ENCODE measurements at places on chromosomes 2 and 18. TPM values are rescaled to one million over a fixed set of nuclear protein-coding genes. Genes with fewer than 3 reads are reported as not detected.

The COL4A4 gene
- total RNA-seq: 0.36 TPM

- no peak for DNase-seq
Observed at GRCh38 chr2:152071092-152071491, 27.8 kb downstream of the CACNB4 start.

DNA sequence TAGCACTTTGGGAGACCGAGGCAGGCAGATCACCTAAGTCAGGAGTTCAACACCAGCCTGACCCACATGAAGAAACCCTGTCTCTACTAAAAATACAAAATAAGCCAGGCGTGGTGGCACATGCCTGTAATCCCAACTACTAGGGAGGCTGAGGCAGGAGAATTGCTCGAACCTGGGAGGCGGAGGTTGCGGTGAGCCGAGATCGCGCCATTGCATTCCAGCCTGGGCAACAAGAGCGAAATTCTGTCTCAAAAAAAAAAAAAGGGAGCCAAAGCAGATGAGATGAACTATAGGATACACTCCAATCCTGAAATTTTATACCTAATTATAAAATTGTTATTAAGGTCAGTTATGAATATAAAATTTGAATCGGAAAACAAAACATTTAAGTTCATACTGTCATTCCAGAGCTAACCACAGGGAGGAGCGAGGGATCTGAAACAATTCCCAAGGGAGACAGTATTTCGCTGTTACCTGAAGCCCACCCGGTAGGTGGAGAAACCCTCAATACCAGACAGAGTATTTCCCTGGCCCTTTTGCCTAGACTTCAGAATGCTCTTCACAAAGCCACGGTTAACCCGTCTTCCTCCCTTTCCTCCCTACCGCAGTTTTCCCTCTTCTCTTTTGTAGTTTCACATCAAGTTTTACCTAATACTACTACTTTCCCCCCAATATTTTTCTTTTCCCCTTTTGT lies 1.4 kb downstream of the PPM1G start:
- DNase-seq: peak; percentile 80

The SERPINB3 gene
- total RNA-seq: not detected

DNA sequence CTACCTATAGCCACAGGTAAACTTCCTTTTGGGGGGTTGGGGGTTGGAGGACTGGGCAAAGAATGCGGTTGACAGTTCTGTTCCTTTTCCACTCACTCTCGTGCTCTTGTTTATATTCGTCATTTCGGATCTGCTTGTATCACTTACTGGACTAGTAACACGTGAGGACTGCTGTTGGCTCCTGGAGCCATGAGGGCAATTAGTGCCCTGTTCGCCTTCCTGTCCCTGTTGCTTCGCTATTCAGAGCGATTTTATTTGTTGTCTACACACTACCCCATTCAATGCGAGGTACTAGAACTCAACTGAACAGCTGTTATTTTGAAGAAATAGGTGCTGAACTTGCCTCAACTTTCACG lies 1.1 kb downstream of the KCNJ3 start:
- DNase-seq: no peak

DNA sequence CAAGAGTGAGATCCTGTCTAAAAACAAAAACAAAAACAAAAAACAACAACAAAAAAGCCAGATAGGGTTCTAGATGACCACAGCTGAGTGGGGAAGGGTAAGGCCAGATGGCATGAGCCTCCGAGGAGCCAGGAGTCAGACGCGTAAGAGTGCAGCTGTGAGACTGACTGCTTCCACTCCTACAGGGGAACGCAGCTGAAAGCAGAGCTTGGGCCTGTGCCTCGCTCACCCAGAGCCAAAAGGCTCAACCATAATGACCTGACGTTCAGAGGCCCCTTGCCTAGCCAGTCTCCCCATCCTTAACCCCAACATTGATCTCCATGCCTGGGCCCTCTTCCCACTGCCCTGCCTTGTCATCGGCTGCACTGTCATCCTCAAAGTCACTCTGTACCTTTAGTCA lies 26.5 kb upstream of the NCL start:
- DNase-seq: no peak

DNA sequence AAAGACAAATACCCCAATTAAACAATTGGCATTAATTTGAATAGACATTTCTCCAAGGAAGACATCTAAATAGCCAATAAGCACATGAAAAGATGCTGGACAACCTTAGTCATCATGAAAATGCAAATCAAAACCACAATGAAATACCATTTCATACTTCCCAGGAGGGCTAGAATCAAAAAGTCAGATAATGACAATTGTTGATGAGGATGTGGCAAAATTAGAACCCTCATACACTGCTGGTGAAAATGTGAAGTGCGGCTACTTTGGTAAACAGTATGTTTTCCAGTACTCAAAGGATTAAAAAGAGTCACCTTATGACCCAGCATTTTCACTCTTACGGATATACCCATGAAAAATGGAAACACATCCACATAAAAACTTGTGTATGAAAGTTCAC lies 91.6 kb downstream of the FIGN start:
- no peak for DNase-seq

DNA sequence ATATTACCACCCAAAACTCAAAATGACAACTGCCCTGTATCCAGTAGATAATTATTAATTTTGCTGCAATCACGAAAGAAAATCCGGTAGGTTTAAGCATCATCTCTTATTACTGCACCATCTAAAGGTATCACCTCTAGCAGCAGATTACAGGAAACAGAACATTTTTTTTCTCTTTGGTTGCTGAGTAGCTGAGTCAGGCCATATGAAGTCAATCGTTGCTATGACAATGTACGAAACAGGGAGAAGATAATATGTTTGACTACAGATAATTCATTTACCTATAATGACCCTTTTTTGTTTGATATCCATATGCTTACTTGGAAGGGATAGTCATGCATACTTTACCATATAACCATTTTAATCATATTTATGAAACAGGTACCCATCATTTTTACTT lies 831.6 kb upstream of the CHAC2 start:
- DNase-seq: no peak

The NOSTRIN gene
- 1.4 TPM for total RNA-seq

The ADD2 gene
- not detected for total RNA-seq

DNA sequence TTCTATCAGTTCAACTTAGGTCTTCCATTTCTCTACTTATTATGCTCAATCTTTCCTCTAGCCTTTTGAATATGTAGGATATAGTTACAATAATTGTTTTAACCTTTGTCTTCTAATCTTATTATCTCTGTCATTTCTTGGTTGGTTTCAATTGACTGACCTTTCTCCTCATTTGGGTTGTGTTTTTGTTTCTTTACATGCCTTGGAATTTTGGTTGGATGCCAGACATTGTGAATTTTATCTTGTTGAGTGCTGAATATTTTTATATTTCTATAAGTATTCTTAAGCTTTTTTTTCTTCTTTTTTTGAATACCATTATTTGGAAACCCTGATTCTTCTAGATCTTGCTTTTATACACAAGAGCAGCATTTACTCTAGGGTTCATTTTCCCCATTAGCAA lies 30.7 kb upstream of the TMEM247 start:
- no peak for DNase-seq

The GNLY gene
- total RNA-seq: not detected

DNA sequence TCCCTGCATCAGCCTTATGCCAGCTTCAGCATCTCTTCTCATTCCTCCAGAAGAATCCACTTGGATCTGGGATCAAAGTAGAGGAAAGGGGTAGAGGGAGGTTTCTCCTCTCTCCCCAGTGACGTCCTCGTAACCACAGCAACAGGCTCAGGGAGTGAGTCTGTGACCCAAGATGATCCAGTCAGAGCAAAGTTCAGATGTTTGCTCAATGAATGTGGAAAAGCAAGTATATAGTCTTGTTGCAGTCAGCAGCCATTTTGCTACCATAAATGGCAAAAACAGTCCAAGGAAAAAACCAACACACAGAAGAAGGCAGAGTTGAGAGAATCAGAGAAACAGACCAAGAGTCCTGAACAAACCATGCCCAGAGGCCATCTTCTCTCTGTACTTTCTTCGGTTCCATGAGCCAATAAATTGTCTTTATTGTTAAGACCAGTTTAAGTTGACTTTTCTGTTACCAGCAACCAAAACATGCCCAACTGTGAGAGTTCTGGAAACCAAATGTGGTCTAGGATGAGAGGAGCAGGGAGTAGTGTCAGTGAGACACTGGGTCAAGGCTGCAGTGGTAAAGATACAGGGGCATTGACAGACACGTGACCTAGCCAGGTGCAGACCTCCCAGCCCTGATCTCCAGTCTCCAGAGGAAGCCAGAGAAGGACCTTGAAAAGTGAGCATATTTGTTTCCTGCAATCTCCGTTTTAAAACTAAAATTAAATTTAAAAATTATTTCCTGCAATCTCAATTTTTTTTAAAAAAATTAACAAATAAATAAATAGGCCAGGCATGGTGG lies 3.2 kb upstream of the CXCR1 start:
- no peak for DNase-seq

The MPV17 gene
- 98.8 TPM for total RNA-seq

GRCh38 chr2:226623587-226624368 lies 175.8 kb downstream of the IRS1 start:
- DNase-seq: no peak

DNA sequence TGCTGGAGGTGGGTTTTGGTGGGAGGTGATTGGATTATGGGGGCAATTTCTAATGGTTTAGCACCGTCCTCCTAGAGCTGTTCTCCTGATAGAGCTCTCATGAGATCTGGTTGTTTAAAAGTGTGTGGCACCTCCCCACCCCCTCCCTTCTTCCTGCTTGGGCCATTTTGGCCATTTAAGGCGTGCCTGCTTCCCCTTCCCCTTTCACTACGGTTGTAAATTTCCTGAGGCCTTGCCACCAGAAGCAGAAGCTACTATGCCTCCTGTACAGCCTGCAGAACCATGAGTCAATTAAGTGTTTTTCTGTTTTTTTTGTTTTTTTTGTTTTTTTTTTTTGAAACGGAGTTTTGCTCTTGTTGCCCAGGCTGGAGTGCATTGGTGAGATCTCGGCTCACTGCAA lies 335.7 kb upstream of the HS6ST1 start:
- no peak for DNase-seq

- DNase-seq: no peak
Observed at GRCh38 chr18:2303517-2304238, 267.6 kb downstream of the METTL4 start.

GRCh38 chr18:58350526-58350925 lies 278.4 kb downstream of the ALPK2 start:
- peak; percentile 53 for DNase-seq

DNA sequence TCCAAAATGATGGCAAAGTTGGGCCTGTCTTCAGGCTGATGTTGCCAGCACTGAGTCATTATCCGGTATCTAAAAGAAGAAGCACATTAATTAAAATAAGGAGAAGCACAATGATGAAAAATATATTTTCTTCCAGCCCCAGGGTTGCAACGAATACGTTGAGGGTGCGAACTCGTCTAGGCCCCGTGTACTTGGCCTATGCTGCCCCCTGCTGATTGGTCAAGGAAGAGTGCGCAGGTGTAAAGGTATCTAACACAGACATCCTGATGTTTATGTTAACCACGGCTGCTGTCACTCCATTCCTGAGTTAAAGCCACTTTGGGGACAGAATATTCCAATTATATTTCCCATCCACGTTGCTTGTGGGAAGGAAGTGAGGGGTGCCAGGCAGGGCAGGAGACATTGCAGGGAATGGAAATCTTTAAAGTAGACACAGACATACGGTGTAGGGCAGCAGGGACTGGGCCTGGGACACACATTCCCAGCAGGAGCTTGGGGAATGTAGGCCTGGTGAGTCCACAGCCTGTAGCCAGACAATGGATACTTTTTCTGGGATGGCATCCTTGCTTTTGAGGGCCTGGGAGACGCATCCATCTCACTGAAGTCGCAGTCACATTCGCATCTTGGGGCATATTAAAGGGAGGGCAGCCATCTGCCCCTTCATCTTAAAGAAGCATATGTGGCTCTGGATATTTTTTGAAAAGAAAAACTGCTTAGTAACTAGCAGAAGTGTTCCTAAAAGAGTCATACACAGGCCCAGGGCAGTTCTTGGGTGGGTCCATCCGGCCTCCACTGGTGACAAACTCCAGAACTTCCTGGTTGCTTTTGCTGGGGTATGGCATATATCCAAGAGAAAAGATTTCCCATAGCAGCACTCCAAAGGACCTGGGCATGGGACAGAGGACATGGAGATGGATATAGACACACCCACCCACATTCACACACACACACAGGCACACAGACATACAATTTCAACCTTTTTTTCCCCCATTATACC lies 81.9 kb downstream of the CLIP4 start:
- no peak for DNase-seq
